NCI-H2171 (cell line): ENCODE measurements at places on chromosomes 7 and 10.

GRCh38 chr10:74076961-74077360 is 73.7 kb downstream of the AP3M1 start:
- no peak for DNase-seq

DNA sequence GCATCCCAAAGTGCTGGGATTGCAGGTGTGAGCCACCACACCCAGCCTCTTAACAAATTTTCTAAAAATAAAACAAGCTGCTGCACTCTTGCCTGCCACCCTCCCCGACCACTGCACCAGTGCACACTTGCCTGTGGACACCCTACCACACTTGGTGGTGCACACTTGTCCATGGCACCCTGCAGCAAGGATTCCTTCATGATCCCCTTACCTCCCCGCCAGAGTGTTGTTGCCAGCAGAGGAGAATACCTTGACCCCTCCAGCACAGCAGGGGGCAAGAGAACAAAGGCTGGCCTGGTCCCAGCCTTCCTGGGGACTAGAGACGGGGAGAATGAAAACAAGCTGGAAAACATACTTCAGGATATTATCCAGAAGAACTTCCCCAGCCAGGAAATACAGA is 65.9 kb upstream of the KCND2 start:
- DNase-seq: no peak

DNA sequence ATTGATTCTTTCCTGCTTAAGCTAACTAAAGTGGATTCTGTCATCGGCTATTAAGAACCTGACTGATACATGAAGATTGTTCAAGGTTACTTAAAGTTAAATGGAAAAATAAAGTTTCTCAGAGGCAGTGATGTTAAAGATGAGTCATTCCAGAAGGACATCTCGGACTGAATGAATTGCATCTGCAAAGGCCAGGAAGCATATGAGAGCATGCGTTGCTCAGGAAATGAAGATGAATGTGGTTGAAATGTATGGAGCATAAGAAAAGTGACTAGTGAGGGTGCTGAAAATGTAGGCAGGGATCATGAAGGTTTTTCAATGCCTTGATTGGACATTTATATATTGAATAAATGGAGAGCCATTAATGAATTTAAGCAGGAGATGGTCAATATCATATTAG is 133.9 kb upstream of the GHITM start:
- no peak for DNase-seq

GRCh38 chr10:131269776-131270460 is 41.6 kb downstream of the TCERG1L start:
- peak; percentile 50 for DNase-seq

DNA sequence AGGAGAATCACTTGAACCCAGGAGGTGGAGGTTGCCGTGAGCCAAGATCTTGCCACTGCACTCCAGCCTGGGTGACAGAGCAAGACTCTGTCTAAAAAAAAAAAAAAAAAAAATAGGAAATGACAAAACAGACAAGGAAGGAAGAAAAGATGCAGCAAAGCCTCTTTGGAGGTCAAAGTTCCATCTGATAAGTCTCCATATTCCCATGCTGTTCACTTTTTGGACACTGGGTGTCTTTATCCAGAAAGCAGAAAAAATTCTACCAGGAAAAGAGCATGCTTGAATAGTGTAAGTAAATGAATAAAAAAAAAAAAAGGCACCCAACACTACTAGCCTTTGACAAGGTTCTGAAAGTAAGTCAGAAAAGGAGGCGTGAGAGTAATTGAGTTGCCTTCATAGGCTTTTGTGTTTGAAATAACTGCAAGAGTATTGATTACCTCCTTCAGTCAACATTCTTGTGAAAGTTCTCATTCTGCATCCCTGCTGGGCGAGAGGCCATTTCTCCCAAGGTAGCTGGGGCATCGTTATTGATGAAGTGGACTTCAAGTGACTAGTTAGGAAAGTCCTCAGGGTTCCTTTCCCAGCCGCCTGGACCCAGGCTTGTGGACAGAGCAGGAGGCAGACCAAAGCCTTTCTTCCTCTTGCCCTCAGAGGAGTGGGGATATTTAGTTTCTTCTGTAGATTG is 133.3 kb upstream of the KIF5B start:
- no peak for DNase-seq

DNA sequence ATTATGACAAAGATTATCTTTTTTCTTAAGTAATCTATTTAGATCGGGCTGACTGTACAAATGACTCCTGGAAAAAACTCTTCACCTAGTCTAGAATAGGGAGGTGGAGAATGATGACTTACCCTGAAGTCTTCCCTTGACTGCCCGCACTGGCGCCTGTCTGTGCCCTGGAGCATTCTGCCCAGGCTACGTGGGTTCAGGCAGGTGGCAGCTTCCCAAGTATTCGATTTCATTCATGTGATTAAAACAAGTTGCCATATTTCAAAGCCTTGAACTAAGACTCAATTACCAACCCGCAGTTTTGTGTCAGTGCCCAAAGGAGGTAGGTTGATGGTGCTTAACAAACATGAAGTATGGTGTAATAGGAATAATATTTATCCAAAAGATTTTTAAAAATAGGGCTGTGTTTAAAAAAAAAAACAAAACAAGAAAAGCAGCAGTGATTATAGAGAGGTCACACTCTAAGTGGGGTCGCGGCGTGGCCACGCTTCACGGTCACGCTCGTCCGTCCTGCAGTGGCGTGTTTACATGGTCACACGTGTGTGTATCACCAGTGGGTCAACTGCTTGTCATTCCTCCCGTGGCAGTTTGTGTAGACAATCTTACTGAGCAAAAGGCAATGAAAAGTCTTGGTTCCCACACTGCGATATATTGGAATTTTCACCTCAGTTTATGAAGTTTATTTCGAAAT is 10.8 kb downstream of the INSIG1 start:
- no peak for DNase-seq

DNA sequence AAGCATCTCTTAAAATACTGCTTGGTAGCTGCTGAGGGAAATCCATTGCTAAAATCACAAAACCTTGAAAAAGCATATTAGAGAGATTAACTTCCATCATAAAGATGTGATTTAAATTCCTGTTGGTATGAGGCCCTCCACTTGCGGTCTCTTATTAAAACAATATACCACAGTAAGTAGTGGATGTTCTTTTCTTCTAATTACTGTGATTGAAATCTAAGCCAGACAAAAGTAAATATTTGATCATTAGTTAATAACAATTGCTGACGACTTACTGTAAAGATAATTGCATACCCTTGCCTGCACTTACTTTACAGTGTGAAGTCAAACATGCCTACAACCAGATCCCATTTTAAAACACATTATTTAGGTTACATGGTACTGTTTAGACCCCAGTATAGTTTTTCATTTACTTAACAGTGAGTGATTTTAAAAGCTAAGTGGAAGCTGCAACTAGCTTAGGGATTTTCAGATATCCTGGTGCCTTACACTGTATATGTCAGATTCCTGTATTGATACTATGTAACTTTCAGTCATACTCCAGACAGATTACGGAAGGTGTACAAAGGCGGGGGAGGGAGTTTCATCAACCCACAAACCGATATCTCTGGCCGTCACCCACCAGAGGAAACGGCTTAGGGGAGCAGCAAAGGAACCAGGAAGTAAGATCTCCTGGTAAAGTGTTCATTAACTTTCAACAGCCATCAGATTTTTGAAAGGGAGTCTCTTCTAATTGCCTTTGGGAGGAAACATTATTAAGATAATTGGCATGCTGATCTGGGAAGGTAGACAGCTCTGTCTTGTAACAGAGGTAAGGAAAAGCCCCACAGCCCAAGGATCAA is 986 bp downstream of the NRP1 start:
- DNase-seq: no peak

- no peak for DNase-seq
These were observed 27.3 kb downstream of the FAM20C start for GRCh38 chr7:219581-220150.

DNA sequence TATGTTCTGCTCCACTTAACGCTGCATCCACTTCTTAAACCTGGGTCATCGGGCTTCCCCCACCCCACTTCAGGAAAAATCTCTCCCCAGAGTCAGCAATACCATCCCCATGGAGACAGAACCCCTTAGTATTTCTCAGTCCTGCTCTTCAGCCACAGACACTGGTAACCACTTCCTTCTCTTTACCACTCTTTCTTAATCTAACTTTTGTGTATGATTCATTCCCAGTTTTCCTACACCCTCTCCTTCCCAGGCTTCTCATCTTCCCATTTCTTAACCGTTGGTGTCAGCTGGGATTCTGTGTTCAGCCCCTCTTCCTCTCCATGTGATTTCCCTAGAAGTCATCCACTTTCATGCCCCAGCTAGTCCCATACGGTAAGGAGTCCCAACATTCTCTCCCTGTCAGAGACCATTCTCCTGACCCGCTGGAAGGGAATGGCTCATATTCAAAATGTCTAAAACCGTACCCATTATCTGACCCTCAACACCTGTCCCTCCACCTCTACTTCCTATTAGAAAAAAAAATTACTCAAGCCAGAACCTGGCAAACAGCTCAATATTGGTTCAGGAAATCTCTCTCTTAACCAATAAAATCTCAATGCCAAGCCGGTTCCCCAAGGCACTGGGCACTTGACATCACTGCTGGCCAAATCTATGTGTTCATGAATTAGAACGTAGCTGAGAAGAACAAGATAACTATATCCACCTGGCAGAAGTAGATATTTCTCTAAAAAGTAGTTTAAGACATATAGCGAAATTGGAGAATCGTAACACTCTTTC is 89.4 kb downstream of the DGKI start:
- DNase-seq: no peak

GRCh38 chr7:139022286-139022685 is 13.6 kb downstream of the ZC3HAV1L start:
- no peak for DNase-seq

DNA sequence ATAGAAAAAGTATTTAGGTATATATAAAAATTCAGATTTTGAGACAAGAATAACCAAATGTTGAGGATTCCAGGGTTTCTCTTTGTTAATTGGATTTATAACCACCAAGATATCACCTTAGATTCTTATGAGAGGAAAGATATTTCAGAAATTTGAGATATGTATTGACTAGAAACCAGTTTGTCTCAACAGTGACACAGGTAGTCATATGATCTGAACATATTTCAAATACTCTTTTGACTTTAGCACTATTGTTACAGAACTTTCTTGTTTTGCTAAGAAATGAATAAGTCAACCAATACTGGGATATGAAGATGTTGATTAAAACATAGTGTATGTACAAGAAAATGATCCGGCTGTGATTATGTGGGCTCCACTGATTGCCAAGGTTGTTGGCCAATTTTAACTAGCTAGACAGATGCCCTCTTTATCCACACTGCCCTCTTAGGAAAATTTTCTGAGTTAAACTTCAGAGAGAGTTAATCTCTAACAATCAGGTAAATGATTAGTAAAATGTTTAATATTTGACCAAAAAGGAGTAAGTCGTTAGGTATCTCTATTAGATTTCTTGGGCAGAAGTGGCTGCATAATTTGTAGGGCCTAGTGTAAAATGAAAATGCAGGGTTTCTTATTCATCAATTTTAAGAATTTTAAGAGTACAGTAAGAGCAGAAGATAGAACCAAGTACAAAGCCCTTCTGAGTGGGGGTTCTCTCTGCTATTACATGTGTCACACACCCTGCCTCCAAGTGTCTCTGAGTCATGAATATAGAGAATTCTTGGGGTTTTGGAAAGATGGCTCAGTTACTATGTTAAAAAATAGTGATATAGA is 376.0 kb downstream of the TFEC start:
- no peak for DNase-seq

DNA sequence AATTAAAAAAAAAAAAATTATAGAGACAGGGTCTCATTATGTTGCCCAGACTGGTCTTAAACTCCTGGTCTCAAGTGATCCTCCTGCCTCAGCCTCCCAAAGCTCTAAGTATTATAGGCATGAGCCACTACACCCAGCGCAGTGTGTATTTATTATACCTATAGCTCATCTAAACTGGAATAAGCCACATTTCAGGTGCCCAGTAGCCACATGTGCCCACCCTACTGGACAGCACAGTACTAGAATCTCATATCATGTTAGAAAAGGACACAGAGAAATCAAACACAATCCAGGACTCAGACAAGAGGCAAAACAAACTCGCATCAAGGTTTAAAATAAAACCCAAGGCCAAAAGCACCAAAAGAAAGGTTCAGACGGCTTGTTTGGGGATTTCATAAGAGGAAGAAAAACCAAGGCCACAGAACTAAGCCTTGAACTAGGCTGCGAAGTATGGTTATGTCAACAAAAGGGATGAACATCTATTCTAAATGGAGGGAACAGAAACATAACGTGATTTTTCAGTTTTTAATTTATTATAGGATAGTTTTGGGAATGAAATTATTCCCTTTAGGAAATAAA is 32.3 kb downstream of the SLC16A9 start:
- DNase-seq: no peak

DNA sequence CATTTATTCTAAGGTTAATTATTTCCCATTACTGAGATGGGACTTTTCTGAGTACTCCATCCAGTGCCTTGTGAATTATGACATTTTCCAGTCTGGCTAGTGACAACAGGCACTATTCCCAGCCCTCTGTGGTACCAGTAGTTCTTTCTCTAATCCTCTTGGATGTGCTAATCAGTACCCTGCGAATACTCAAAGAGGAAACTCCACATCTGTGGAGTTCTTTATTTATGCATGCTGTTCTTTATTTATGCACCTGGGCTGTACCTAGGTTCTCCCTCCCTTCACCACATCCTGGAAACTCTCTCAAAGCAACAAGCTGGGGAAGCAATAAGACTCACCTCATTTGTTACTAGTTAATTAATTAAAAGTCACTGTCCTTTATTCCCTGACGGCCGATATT is 83.5 kb downstream of the TSPAN12 start:
- no peak for DNase-seq

DNA sequence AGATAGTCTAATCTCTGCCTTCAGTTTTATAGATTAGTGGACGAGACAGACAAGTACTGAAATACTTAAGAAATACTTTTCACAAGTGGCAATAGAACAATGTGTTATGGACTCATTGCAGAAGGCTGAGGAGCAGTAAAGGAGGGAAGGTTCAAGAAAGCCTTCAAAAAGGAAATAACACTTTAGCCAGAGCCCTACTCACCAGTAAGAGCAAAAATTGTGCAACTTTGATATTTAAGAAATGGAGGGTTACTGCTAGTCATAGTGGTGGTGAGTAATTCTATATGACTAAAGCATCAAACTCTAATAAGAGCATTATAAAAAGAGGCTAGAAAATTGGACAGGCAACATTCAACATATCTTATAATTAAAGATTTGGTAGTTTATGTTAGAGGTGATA is 28.8 kb downstream of the PTPN12 start:
- no peak for DNase-seq
